ENCODE measurements at places on chromosomes 16 and 17.

DNA sequence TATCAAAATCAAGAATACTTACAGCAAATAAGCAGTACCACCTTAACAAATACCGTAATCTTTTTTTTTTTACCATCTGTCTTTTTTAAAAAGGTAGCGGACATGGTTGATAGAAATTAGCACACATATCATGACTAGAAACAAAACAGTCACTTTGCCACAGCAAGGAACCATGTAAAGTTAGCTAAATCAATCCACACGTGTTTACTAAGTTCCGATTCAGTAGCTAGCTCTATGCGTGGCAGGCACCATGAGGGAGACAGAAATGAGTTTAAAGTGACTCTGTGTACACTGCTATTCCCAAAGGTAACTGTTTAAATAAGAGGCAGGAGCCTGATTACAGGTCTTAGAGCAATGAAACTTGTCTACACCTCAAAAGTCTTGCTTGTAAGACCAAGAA lies 108.6 kb downstream of the XYLT1 start:
- DNase-seq = no peak

DNA sequence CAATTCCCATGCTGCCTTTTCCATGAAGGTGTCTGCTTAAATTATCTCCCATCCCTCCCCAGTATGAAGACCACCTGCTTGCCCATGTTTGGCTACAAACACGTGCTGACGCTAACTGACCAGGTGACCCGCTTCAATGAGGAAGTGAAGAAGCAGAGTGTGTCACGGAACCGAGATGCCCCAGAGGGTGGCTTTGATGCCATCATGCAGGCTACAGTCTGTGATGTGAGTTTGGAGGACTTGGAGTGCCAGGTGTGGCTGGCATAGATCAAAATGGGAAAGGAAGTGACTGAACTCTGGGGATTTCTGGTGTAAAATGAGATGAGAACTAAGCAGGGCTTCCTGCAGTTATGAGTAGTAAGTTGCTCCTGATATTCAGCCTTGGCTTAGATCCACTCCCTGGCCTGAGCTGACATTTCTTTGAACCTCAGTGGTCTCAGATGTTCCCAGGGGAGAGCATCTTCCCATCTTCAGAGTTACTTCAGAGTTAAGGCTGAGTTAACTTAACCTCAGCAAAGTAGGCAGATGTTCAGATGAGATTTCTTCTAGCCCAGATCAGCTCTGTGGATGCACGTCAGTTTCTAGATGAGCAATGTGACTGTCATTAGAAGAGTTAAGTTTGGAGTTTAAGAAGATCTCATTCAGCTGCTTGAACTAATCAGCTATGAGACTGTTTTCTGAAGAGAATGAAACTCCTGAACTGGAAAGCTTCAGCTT lies 32.7 kb downstream of the ITGB3 start:
- no peak for DNase-seq

DNA sequence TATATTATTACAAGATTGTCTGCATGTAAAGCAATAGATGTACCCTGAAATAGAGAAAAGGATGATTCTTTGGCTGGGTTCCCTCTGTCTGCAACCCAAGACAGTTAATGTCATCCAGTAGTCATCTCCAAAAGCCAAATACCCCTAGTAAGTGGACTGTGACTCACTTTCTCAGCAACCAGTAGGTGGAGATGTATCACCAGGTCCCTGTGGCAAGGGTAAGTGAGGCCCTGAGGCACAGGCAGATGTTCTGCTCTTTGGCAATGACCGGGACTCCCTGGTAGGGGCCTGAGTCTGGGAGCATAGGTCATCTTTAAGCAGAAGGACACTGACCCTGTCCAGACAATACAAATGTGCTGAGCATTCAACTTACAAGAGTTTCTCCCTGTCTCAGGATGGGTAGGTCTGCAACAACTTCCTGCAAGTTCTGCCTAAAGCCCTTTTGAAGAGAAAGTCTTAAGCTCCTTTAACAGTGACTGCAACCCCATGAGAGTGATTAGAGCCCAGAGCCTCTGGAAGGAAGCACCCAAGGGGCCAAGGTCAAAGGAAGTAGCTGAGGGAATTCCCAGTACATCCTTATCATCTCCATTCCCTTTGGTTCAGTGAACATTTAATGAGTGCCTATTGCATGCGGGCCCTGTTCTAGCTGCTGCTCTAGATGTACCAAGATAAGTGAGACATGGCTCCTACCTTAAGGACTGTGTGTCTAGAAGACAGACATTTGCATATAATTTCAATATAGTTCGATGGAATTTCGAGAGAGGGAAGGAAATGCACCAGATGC lies 31.9 kb downstream of the PMP22 start:
- DNase-seq = no peak

GRCh38 chr17:20992987-20993862 lies 49.6 kb downstream of the USP22 start:
- peak; percentile 71 for DNase-seq

- DNase-seq = no peak
These were observed 504.2 kb upstream of the SALL1 start for GRCh38 chr16:51655249-51655648.

DNA sequence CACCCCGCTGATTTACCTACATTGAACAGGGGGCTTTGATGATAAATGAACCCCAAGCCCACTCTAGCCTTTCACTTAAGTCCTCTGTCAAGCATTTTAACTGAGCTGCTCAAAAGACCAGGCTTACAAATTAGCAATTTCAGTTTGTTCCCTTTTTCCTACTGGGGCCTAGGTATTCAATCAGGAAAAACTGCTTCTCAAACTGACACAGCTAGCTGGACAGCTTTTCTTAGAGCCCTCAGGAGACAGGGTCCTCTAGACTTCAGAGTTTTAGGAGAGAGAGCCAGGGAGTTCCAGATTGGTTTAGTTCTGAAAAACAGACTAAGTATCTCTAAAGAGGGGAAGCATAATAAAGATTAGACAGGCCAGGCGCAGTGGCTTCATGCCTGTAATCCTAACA lies 6.2 kb upstream of the HEXIM2 start:
- DNase-seq = no peak

GRCh38 chr17:45384047-45384788 lies 48.5 kb downstream of the ARHGAP27 start:
- peak; percentile 44 for DNase-seq

- DNase-seq = no peak
These were observed 290.4 kb downstream of the ABCC12 start for GRCh38 chr16:47865337-47865855.

GRCh38 chr16:51150888-51151320 lies at the start of gene SALL1:
TSS of gene SALL1 (minus strand) at chr16:51151270. CDS start at chr16:51151241, 29 bp downstream.
- DNase-seq = peak; percentile 62

- DNase-seq = no peak
These were observed 312.7 kb upstream of the ERCC4 start for GRCh38 chr16:13607289-13607688.

DNA sequence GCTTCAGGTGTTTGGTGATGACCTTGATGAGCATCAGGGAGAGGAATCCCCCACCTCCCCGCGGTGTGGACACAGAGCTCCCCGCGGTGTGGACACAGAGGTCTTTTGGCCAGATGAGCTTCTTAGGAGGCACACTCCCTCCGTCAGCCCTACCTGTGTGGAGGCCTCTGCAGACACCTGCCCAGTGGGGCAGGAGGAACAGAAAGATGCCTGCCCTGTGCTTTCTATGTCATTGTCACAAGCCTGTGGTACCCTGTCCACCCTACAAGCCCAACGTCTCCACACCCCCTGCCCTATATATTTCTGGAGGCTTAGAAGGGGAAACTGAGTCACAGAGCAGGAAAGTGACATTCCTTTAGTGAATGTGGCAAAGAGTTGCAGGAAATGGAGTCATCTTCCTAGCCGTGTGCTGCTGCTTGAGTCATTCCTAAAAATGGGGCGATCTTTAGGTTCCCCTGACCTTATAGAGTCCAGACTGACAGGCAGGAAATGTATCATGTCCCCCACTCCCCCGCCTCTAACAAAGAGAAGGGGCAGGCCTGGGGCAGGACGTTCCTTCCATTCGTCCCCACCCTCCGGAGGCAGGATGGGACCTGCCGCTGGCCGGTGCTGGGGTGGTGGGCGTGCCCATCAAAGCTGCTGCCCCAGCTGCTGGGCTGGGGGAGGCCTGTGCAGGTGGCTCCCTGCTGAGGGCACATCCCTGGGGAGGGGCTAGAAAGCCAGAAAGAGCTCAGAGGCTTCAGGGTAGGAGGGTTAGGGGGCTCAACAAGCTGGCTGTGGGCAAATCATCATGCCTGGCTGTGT lies 1.0 kb upstream of the C16orf74 start:
- DNase-seq = no peak
